ENCODE measurements at places on chromosomes 7 and 10.

- DNase-seq, result no peak
These were observed 33.1 kb downstream of the LAMB1 start for GRCh38 chr7:107969856-107970255.

- no peak for DNase-seq
These were observed 25.7 kb downstream of the ZNF503 start for GRCh38 chr10:75375838-75376237.

DNA sequence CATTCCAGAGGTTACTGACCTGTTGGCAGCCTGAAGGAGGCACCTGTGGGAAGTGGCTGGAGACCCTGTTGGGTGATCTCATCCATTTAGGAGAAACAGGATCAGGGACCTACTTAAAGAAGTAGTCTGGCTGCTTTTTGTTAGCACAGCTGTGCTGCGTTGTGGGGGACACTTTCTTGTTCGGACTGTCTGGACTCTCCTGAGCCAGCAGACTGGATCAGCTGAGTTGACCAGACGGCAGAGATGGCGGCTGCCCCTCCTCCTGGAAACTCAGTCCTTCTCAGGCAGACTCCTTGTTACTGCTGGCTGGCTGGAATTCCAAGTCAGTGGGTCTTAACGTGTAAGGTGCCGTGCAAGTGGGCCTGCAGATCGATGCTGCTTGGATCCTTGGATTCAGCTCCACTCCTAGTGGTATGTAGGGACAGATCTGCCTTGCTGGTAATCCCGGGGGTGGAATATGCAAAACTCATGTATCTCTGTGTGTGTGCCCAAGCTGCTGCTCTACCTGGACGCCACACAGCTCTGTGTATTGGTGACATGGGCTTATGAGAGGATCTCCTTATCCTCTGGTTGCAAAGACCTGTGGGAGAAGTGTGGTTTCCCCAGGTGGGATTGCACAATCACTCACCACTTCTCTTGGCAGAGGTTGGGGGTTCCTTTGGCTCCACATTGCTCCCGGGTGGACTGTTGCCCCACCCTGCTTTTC, 87.3 kb downstream of the CCSER2 start:
- DNase-seq, result no peak

DNA sequence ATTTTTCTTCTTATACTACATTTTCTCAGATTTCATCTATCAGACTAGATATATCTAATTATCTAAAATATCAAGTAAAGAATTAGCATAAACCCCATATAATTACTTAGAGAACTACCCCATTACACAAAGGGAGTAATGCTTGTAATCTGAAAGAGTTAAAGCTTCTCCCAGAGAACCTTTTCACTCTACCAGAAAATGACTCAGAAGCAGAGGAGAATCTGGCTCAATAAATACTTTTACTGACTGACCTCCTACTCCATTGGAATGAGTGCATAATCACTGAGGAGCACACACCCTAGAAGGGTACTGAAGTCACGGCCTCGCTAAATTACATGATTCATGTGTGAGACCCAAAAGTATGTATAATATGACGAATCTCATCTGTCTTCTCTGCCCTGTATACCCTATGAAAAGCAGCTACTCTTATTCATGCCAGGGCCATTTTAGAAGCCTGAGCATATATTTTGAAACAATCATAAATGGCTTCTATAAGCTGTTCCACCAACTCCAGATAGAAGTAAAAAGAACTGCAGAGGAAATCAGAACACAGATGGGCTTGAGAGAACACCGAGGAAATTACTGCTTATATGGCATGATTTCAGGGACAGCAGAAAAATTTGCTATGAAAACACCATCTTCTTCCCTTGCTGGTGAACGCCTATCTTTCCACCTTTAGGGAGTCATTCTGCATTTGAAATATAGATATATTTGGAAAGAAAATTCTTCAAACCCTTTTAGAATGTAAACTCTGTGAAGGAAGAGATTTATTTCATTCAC, 32.7 kb downstream of the DNMBP start:
- DNase-seq, result no peak

DNA sequence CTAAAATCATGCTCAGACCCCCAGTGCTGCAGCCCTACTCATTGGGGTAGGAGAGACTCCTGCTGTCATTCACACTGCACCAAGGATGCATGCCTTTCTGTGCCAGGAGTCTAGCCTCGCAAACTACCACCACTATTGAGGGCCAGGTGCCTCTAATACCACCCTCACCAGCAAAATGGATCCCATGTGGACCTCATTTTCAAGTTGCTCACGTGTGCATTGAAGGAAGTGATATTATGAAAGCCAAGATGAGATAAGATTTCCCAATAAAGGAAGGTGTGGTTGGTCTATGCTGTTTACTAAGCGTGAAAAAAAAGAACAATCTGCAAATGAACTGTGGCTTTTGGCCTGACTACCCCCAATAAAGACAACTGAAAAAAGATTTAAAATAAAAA, 7.2 kb upstream of the LAMTOR4 start:
- no peak for DNase-seq

DNA sequence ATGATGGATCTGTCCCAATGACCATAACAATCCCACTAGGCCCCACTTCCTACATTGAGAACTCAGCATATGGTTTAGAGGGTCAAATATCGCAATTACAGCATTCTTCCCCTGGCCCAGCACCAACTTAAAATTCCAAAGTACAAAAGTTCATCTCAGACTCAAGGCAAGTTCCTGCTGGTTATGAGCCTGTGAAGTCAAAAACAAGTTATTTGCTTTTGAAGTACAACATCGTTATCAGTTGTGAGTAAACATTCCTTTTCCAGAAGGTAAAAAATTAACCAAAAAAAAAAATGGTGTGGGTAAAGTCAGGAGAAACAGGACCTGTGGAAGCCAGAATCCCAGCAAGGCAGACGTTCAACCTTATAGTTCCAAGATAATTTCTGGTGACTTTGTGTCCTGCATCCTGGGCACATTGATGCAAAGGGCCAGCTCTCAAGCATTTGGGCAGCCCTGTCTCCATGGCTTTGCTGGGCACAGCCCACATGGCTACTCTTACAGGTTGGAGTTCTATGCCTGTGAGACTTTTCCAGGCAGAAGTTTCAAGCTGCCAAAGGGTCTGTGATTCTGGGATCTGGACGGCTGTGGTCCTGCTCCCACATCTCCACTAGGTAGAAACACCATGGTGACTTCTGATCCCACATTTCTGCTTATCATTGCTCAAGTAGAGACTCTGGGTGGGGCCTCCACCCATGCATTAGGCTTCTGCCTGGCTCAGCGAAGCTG, 37.5 kb downstream of the AKR1C8 start:
- DNase-seq, result no peak

GRCh38 chr7:90824386-90825307, 228.5 kb downstream of the CDK14 start:
- no peak for DNase-seq

DNA sequence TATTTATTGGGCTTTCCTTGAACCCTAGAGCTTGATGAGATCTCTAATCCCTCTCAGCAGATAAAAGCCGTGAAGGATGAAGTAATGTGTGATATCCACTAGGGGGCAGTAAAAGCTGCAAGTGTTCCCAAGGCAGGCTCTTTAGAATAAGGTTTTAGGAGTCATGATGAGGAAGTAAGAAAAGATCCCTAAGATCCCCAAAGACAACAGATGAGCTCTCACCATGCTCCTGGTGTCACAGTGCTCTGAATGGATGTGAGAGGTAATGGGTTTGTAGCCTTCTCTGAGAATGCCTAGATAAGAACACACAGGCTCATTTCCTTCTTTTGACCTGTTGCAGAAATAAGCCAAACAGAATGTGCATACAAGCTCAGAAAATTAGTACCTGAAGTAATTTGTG, 70.4 kb upstream of the ITPRID1 start:
- no peak for DNase-seq

GRCh38 chr10:100570506-100570905, 34.8 kb downstream of the HIF1AN start:
- DNase-seq, result no peak

DNA sequence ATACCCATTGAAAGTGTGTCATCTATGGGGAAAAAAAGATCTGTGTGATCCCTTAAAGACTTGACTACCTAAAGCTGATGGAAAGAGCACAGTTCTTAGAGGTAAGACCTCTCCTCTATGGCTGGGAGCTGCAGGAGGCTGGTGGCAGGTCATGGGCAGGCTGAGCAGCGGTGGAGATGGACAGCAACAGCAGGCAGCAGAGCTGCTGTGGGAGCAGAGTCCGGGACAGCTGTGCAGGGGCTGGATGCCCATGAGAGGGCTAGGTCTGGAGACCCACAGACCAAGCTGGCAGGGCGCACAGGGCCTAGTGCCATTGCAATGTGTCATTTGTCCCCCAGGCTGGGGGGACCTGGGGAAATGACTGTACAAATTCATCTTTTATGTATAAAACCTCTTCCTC, 13.4 kb upstream of the EPHA1 start:
- DNase-seq, result no peak

- no peak for DNase-seq
These were observed 6.0 kb downstream of the CYREN start for GRCh38 chr7:135164357-135165061.

DNA sequence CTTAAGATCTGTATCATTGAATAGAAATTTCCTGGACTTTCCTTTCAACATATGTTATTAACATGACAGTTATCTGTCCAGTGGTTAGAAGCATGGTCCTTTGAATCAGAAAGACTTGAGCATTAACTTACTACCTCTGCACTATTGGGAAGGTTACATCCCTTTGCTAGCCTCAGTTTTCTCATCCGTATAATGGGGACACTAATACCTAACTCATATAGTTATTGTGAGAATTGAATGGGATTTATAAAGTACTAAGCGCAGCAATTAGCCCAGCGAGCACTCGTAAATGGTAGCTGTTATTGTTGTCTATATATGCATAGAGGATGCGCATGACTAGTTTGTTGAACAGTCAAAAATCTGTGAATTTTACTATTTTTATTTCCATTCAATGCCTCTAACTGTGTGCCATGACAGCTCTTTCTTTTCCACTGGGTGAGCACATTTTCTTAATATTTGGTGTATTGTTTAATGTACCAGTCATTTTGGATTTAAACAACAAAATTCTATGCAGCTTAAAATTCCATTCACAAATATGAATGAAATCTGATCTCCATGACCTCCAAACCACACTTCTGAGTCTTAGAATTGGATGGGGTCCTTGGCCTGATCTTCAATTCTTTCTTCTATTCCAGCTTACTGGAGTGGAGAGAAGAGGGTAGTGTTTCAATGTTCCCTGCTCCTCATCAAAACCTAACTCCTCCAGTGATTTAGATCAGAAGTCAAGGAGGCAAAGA, 65.0 kb downstream of the CACNB2 start:
- no peak for DNase-seq

DNA sequence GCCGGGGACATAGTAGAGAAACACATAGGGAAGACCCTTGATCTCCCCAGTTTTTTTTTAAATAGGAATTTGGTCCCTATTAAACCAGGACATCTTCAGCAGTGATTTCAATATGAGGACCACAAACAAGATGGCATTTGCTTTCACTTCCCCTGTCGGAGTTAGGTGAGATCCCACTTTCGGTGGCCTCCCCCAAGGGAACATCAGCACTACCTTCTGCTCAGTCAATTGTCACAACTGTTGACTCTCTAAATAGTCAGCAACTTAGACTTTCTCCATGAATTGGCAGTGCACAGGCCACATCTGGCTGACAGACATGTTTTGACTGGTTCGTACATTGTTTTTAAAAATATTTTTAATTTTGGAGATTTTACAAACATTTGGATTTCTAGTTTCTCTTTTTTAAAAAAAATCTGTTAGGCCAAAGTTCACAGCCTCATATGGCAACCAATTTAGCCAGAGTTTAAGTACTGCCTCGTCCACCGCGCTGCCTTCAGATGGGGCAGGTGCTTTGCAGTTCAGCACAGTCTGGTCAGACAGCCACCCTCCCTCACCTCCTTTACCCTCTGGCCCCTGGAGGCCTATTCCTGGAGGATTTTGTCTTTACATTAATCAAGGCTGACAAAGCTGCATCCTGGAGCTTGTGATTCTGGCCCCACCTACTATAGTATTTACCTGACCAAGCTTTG, 139.2 kb upstream of the PRR15 start:
- DNase-seq, result no peak

DNA sequence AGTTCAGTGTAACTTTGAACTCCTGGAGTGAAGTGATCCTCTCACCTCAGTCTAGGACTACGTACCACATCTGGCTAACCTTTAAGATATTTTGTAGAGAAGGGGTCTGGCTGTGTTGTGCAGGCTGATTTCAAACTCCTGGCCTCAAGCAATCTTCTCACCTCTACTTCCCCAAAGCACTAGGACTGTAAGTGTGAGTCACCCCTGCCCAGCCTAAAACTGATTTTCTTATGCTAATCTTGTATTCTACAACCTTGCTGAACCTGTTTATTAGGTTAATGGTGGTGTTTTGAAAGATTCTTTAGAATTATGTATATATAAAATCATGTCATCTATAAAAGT, 58.0 kb downstream of the LCOR start:
- no peak for DNase-seq

GRCh38 chr7:8628656-8629055, 195.2 kb downstream of the NXPH1 start:
- DNase-seq, result no peak

- DNase-seq, result no peak
These were observed 992 bp upstream of the IGF2BP3 start for GRCh38 chr7:23471106-23471859.

GRCh38 chr10:1190791-1191490, 134.8 kb downstream of the WDR37 start:
- DNase-seq, result no peak

GRCh38 chr7:114889646-114890285, 32.1 kb upstream of the MDFIC start:
- no peak for DNase-seq

- DNase-seq, result no peak
These were observed 151.7 kb upstream of the IGFBP3 start for GRCh38 chr7:46072722-46073121.
